Tibial nerve (tissue), 4 donors: ENCODE measurements at places on chromosomes 5 and 9.

DNA sequence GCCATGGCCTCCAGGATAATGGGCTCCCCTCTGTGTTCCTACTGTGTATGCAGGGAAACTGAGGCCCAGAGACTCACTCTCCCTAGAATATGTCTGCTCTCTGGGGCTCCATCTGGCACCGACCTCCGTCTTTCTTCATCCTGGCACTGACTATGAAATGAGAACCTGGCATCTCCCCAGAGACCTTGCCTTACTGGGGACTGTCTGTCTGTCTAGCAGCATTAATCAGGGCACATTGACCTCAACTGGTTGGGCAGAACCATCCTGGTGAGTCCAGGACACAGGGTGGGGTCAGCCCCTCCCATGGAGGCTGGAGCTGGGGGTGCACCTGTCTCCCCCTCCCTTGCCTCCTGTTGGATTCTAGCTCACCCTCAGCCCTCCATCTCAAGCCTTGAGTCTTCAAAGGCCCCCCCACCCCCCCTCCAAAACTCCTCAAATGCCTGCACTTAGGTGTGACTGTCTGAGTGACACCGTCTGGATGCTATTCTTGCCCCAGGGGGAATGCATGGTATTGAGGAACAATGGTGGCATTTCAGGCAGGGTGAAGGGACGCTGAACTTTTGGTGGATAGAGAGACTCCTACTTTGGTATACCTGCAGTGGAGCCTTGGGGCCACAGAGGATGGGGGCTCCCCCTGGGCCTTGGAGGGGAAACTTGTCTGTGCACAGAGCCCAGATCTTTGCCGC, 12.8 kb upstream of the PITX1 start:
- DNase-seq = no peak

DNA sequence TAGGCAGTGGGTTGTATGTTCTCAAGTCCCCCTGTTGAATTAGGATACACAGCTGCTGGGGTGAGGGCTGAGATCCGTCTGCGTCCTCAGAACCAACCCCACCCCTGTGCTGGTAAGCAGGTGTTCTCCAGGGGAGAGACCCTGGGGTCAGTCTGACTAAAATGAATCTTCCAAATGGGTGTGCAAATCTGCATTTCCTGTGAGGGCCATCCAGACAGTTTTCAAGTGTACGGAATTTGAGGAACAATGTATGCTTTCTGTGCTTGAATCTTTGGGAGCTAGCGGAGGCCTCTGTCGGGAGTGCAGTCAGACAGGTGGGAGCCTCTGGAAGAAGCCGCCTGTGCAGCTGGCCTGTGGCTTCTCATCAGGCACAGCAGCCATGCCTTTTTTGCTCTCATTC, 122.9 kb downstream of the MACROH2A1 start:
- DNase-seq = no peak

- DNase-seq = no peak
Measured at GRCh38 chr9:27293996-27294395, 3.0 kb downstream of the EQTN start.

GRCh38 chr5:39020458-39020857, 53.7 kb downstream of the RICTOR start:
- DNase-seq = no peak

GRCh38 chr9:116975126-116975525, 288.0 kb downstream of the TRIM32 start:
- DNase-seq = no peak

- DNase-seq = no peak
Measured at GRCh38 chr5:160565376-160565775, 143.7 kb downstream of the PTTG1 start.

- no peak for DNase-seq
Measured at GRCh38 chr5:109693535-109694400, 4.0 kb downstream of the MAN2A1 start.

DNA sequence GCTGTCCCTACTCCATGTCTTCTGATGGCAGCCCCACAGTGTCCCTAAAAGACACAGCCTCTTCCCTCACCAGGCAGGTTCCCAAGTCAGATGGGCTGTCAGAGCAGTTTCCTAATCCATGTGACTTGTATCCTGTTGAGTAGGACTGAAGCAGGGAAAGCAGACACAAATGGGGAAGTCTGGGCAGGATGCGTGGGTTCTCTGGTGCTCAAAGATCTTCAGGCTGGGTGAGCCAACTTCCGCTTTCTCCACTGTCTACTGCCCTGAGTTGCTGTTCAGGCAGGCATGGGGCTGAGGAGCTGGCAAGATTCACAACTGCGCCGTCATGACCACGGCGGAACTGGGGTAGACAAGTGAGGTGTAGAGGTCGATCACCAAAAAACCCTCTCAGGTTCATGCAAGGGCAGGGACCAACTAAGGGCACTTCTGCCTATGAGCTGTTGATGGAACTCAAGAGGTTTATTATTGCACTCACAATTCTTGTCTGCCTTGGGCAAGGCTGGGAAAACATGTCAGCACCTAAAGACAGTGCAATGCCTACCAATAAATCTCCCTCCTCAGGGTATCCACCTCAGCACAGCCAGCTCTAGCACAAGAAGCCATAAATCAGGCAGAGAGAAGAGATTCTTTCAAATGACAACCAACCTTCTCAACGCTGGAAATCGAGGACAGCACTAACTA, 83.4 kb downstream of the RAPGEF1 start:
- peak; percentile 57 for DNase-seq

DNA sequence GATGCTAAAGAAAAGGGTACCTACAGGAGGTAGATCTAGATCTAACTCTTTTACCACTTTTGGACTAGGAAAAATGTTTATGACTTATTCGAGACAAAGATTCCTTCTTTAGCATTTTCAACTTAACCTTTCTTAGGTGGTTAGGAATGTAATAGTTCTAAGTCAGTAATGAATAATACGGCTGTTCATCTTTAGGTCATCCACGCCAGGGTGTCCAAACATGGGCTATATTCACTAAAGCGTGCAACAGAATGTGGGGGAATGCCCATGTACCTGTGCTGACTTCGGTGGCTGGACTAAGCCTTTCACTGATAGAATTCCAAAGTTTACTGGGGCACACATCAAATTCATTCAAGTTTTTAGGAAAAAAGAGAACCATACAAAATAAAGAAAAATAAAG, 164.7 kb downstream of the TSSK1B start:
- no peak for DNase-seq

GRCh38 chr5:58491216-58491892, at the start of gene GAPT:
TSS of gene GAPT (plus strand) at chr5:58491435. CDS start at chr5:58494537, 3,102 bp downstream.
- no peak for DNase-seq

GRCh38 chr5:436641-436975, 6.4 kb upstream of the EXOC3 start:
- no peak for DNase-seq

DNA sequence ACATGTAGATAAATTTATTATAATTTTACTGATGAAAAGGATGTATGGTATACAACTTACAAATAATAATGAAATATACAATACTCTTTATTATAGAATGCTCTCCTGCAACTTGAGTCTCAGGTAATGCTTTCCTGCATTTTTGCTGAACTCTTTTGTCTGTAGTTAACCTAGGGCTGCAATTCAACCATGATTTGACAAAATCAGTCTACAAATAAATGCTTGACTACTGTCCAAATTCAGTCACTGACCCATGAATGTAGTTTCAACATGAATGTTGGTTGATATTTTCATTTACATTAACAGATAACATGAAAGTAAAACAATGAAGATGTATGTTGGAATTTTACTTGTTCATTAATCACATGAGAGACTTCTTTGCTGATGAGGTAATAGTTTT, 320.9 kb downstream of the ZSWIM6 start:
- DNase-seq = no peak

DNA sequence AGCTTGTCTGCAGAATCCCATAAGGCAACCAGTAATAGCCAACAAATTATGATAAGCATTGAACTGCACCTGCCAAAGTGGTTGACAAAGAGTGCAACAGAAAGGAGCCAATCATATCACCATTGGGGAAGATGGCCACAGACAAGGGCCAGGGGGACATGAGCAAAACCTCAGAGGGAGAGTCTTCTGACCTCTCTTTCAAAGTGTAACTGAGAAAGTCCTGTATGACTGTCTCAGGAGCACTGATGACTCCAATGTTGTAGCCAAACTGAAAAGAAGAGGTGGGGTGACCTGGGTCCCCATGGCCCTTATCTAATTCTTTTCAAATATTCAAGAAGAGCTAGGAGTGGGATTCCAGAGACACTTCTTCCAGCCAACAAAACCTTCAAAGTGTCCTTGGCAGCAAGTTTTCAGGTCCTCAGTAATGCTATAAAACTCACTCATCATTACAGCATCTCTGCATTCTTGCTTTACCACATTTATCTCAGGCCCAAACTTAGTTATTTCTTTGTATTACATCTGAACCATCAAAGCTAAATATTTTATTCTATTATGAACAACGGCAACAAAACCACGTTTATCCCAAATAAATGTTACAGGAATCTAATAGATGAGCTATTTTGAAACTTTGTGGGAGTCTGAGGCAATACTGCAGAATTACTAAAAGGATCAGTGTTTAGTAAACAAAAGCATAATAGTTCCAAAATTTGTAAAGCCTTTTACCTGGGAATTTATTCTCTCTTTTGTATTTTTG, 24.4 kb downstream of the FBLL1 start:
- no peak for DNase-seq

GRCh38 chr5:139410993-139411828, 7.3 kb upstream of the SPATA24 start:
- no peak for DNase-seq

DNA sequence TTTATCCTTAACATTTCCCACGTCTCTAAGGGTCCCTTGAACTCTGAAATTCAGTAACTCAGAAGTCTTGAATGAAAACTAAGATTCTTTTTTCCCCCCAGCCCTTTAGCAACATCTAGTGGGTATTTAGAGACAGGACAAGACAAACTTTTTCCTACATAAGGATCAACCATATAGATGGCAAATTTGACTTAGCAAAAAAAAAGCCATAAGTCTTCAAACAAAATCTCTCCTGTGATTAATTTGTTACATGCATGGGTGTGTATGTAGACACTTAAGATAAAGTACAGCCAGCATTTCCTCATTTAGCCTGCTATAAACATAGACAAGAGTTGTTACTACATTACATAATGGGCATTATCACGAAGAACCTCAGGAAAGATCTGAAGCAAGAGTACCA, 29.1 kb upstream of the ANKRD31 start:
- DNase-seq = no peak

DNA sequence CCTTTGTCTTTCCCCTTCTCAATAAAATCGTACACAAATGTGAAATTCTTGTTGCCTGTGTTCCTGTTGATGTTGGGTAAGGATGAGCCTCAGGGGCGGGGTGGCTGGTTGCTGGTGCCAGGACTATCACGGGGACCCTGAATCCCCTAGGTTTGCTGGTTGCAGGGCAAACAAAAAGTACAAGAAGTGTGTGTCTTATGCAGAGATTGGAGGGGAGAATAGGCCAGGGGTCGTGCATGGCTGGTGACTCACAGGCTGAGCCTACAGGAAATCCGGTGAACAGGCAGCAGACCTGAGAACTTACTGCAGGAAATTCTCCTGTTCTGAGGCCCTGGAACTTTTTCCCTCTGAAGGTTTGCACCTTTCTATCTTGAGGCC, 5.5 kb downstream of the ANXA2R start:
- DNase-seq = no peak

DNA sequence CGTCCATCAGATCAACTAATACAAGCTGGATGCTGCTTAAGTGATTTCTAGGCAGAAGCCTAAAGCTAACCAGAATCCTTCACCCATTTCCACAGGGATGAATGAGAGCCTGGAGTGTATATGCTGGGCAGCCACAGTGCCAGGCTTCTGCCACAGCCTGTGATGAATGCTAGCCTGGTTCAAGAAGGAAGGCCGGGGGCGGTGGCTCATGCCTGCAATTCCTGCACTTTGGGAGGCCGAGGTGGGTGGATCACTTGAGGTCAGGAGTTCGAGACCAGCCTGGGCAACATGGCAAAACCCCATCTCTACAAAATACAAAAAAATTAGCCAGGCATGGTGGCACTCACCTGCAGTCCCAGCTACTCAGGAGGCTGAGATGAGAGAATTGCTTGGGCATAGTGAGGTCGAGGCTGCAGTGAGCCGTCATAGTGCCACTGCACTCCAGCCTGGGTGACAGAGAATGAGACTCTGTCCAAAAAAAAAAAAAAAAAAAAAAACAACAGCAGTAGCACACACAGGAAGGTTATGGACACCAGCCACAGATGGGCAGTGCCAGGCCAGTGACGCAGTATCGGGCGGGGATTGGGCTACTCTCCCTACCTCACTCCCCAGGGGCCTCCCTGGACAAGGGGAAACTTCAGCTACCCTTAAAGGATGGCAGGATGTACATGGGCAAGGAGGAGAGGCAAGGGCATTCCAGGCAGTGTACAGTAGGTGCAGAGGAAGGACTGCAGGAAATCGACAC, 23.1 kb upstream of the HMCN2 start:
- no peak for DNase-seq

GRCh38 chr9:87119328-87119881, 172.1 kb upstream of the GAS1 start:
- no peak for DNase-seq

DNA sequence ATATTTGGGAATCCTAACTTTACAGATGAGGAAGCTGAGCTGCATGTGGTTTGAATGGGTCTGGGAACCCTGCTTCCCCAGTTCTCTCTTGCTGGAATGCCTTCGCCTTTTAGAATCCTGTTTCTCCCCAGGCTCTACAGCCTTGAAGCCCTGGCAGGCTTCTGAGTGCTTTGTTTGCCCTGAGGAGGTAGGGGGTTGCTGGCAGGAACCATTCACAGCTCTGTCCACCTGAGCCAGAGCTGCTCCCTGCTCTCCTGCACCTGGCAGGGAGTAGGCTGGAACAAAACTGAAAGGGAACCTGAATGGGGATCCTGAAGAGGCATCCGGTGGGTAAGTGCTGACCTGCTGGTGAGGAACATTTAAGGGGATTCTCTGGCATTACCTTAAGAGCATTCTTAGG, 33.0 kb downstream of the KIF4B start:
- no peak for DNase-seq

GRCh38 chr5:55036477-55036876, 12.4 kb downstream of the GZMK start:
- no peak for DNase-seq

- DNase-seq = no peak
Measured at GRCh38 chr9:69029535-69029934, 6.0 kb upstream of the FXN start.

DNA sequence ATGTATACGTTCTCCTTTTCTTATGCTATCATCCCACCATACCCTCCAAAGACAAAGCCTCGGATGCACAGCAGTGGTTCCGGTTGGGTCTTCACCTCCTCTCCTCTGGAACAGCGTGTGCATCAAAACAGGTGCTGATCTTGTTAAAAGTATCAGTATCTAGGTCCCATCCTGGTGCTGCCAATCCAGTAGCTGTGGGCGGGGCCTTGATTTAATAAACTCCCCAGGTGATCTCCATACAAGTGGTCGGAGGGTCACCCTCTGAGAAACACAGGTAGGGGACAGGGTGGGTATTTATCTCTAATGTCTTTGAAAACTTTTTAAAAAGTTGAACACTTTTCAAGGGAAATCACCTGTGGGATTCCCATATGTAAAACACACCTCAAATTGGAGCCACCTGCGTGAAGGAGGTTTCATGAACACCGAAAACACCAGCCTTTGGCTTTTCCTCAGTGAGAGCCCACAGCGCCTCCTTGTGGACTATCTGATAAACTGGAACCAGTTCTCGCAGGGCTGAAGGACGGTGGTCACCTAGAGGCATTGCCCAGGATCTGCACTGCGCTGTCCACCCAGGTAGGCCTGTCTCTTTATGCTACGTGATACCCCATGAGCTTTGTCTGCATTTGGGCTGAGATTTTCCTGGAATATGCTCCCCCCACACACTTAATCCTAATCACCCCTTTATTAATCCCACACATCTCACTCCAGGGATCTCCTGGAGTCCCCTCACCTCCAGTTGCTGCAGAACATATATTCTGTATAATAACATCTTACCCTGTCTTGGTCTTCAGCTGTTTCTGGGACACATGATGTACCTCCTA, 80.5 kb upstream of the EPB41L4B start:
- peak; percentile 10 for DNase-seq

GRCh38 chr9:84839541-84839940, 170.0 kb downstream of the NTRK2 start:
- DNase-seq = no peak
